Mesenteric fat pad (tissue), 1 donor: ENCODE measurements at places on chromosomes 12 and 14. TPM values are rescaled to one million over a fixed set of nuclear protein-coding genes. Genes with fewer than 3 reads are reported as not detected.

DNA sequence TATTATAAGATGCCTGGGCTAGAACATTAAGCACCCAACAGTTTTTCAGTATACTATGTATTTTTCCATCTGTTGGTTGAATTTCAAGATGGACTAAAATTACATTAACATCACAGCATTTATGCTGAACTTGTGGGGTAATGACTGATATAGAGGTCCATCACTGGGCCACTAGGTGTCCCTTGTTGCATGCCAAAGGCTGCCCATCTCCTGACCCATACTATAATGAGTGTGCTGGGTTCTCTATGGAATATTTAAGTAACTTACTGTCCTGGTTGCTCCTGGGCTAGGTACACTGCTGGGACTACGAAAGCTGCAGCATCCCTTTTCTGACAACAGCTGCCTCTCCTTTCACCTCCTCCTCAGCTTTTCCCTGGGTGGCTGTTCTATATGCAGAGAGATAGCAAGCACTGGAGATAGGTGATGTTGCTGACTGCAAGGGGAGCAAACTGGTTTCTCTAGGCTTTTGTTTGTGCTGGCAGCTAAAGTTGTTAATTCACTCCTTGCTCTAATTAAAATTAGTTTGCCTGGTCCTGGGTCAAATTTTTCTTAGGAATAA is 138.6 kb upstream of the TRHDE start:
- no peak for DNase-seq

DNA sequence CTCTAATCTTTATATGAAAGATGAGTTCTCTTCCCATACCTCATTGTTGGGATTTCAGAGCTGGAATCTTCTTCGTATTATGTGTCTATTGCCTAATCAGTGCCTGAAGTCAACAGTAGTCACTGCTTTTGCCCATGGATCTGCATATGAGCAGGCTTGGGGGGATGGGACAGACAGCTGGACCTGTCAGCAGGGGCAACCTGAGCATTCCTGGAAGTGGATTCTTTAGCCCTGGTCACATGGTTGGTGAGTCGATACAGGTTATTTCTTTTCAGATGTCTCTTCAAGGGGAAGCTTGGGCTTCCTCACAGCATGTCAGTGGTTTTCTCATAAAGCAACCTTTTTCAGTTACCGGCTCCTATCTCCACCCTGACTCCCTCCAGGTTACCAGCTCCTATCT is 97.3 kb upstream of the RBM19 start:
- no peak for DNase-seq

GRCh38 chr14:32343926-32344430 is 14.9 kb downstream of the AKAP6 start:
- no peak for DNase-seq

DNA sequence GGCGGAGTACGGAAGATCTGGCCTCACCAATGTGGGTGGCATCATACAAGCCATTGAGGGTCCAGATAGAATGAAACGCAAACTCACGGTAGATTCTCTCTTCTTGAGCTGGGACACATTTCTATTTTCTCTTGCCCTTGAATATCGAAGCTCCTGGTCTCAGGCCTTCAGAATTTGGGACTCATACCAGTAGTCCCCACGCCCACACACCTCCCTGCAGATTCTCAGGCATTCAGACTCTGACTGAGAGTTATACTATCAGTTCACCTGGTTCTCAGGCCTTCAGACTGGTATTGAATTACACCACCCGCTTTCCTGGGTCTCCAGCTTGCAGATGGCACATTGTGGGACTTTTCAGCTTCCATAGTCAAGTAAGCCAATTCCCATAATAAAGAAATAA is 37.8 kb downstream of the EIF2S3B start:
- DNase-seq: no peak

DNA sequence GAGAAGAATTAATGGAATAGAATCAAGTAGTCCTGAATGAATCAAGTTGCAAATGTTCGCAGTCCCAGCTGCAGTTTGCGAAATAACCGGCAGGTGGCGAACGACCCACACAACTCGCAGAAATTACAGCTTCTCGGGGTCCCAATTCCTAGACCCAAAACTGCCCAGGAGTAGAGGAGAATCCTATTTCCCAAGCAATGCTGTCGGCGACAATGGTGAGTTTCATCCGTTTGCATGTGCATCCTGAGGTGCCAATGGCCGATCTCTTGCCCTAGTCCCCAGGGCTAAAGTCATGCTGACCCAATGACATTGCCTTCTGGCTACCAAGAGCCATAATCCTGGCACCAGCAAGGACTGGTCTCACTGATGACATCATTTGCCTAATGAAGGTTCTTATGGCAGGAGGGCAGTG is 8.5 kb upstream of the ASCL1 start:
- no peak for DNase-seq

GRCh38 chr12:45743247-45743646 is 13.7 kb downstream of the ARID2 start:
- no peak for DNase-seq

MAP1LC3B2 gene
- total RNA-seq: 1.1 TPM

RAPGEF3 gene
- total RNA-seq: 79.4 TPM

UBC gene
- total RNA-seq: 1,241 TPM

P3H3 gene
- 11.1 TPM for total RNA-seq

PDZRN4 gene
- total RNA-seq: not detected

EFS gene
- total RNA-seq: 15.5 TPM
